Esophagus squamous epithelium (tissue), 5 donors: ENCODE measurements at places on chromosomes 12 and 14.

- DNase-seq = no peak
These were observed 12.7 kb downstream of the CCND2 start for GRCh38 chr12:4286228-4286627.

- DNase-seq = no peak
These were observed 14.3 kb downstream of the MYL2 start for GRCh38 chr12:110906083-110906482.

- no peak for DNase-seq
These were observed 11.8 kb upstream of the PAPLN start for GRCh38 chr14:73225496-73225895.

- DNase-seq = no peak
These were observed 108.4 kb downstream of the CAND1 start for GRCh38 chr12:67377541-67377940.

DNA sequence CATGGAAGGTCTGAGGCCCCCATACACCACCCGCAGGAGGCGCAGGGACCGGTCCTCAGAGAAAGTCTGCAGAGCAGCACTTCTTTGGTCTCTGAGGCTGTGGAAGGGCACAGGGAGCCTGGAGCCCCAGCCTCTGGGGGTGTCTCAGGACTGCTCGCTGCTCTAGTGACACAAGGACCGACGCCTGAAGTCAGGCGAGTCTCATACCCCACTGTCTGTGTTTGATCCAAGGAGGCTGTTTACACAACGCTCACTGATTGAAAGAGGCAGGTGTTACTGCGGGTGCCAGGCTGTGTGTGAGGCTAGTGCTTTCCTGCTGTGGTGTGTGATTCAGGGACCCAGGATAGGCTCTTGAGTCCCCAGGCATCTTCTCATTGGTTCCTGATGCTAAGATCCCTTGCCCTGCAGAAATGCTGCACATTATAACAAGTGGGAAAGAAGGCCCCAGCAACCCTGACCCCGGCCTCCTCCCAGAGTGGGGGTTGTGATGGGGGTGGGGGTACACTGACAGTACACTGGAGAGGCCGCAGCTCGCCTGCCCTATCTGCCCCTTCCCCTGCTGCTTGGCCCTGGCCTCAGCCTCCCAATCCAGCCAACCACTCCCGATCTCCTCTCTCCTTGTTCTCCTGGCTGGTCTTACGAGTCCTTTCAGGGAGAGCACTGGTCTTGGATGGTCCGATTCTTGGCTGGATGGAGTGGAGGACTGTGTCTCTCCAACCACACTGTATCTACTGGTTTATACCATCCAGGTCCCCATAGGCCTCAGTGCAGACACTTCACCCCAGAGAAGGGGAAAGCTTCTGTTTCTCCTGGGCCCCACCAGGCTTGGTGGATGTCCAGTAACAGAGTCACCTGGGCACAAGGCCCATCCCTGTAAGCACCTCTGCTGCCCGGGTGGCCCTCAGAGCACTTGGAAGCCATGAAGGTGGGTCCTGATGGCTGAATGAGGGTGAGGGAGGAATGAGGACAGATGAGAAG lies 6.6 kb downstream of the CACNA2D4 start:
- DNase-seq = no peak

DNA sequence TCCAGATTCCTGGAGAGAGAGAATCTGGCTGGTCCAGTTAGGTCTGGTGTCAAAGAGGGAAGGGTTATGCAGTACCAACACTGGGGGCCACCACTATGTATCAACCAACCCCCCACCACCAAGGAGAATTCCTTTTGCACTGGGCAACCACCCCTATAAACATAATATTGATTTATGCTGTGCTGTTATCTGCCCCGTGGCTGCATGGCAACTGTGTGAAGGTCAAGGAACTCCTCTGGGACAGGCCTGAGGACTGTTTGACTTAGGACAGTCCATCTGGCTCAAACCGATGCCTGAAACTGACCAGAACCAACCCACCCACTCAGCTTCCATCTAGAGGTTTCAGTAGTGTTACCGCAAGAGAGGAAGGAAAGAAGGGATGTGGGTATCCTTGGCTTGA lies 20.5 kb downstream of the PLEKHH1 start:
- DNase-seq = no peak

DNA sequence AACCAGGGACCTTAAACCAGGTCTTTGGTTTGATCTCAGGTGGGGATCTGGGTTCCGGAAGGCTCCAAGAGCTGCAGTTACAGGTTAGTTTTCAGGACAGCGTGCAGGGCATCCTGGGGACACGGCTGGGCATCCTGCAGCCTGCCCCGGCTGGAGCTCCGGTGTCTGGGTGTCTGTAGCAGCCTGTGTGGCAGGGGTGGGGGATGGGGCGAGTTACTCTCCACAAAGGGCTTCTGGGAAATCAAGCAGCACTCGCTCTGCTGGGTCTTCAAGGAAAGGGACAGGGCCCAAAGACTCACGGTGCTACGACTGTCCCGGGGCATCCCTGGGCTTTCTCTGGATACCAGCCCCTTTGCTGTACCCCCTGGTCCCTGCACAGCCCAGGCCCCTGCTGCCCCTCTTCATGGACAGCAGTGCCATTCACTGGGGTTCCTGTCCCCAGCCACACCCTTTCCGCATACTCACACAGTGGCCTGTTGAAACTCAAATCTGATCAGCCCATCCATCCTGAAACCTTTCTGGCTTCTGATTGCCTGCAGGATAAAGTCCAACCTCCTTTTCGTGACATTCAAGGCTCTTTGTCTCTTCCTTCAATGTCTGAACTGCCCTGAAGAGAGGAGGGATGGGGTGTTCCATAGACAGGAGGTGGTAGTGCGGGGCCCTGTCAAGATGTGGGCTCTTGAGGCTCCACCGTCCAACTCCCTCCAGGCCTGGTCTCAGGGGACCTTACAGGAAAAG lies 22.2 kb upstream of the PPP1R13B start:
- DNase-seq = no peak

- DNase-seq = no peak
These were observed 101.3 kb downstream of the WIF1 start for GRCh38 chr12:65019696-65020234.

GRCh38 chr12:9786726-9787717 lies 26.3 kb upstream of the CD69 start:
- no peak for DNase-seq

GRCh38 chr12:31651893-31652521 lies 7.5 kb upstream of the ETFBKMT start:
- DNase-seq = no peak

DNA sequence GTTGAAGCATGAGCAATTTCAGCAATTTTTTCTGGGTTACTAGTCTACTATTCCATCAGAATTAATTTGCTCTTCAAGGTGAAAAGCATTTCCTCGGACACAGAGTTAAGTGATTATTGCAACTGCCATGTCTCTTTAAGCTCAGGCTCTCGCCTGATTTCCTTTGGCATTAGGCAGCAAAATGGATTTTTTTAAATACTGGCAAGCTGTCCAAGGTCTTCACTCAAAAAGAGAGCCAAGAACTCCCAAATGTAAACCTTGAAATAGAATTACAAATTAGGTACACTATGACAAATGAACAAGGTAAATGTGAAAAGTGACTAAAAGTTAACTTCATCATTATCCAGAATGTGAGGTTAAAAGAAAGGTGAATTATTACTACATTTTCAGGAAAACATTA lies 111.9 kb downstream of the GARIN6 start:
- DNase-seq = no peak

- no peak for DNase-seq
These were observed 25.5 kb downstream of the CFAP251 start for GRCh38 chr12:121943926-121944325.

- DNase-seq = no peak
These were observed 55.1 kb downstream of the SERPINA10 start for GRCh38 chr14:94237983-94238382.

DNA sequence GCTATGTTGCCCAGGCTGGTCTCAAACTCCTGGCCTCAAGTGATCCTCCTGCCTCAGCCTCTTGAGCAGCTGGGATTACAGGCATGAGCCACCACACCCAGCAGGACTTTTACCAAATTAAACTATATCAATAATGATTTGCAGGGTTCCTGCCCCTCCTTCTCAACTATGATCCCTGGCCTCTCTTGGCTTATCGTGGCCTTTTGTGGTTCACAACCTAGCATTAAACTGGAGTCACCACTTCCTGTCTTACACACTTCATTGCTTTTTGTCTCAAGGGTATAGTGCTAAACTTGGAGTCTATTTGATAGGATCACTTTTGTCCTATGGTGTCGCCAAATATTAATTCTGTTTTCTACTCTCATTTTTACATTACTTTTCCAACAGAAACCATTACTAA lies 64.5 kb downstream of the SEC23A start:
- DNase-seq = no peak

DNA sequence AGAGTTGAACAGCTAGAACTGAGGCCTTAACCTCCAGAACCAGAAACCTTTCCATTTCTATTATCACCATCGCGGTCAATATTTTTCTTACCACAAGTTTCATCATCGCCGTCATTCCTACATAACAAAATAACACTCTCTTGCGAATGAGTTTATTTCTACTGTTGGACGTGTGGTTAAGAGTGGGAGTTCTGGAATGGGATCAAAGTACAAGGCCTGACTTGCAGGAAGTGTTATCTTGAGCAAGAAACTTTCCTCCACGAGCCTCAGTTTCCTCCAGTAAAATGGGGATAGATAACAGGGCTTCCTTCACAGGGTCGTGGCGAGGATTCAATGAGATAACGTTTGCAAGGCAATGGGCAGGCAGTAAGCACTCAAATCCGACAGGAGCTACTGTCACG lies 652 bp downstream of the SART3 start:
- no peak for DNase-seq

GRCh38 chr12:28865776-28866175 lies 283.3 kb upstream of the FAR2 start:
- DNase-seq = no peak

DNA sequence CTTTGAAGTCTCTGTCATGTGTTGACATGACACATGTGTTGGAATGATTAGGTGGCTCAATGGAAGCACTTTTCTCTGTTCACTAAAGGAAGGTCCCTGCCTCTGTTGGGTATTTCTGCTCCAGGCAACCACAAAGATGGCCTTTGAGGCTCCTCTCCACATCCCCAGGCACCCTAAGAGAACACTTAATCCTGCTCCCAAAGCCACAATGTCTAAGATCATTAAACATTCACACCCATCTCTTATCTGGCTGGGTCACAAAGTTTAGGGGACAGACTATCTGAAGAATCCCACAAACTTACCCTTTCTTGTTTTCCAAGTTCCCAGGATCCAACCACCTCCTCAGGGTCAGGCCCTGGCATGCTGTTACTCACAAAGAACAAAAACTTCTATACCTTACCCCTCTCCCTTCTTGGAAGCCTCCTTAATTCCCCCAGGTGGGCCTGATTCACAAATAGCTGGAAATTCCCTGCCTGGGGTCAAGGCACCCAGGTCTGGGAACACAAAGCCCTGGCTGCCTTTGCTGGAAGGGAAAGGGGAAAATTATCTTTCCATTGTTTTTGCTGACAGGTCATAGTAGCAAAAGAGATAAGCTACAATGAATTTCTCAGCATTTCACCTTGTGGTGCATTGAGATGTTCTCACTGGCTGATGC lies 333.7 kb downstream of the PCNX1 start:
- DNase-seq = no peak

- DNase-seq = no peak
These were observed 190.6 kb downstream of the EMP1 start for GRCh38 chr12:13387101-13387500.

DNA sequence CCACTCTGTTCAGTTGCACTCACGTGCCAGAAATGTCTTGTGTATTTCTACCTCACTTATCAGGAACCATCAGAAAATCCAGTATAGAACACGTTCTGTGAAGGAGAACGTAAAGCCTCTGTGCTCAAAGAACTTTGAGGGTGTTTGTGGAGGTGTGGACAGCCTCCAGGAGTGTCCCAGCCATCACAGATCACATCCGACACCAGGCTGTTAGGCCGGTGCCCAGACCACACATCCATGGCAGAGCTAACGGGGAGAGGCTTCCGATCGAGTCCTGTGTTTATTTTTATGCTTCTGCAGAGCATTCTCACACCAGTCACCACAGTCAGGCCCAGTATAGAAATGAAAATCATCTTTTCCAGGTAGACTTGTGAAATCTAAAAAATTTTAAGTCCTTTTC lies 53.6 kb downstream of the TPCN1 start:
- DNase-seq = no peak

GRCh38 chr14:51023964-51024363 lies 70.9 kb downstream of the TRIM9 start:
- no peak for DNase-seq

- DNase-seq = no peak
These were observed 7.8 kb downstream of the GALNT6 start for GRCh38 chr12:51383269-51383905.

- DNase-seq = no peak
These were observed 73.5 kb downstream of the ARF6 start for GRCh38 chr14:49966304-49966809.

- DNase-seq = no peak
These were observed 15.7 kb downstream of the SGPP1 start for GRCh38 chr14:63712123-63712522.

DNA sequence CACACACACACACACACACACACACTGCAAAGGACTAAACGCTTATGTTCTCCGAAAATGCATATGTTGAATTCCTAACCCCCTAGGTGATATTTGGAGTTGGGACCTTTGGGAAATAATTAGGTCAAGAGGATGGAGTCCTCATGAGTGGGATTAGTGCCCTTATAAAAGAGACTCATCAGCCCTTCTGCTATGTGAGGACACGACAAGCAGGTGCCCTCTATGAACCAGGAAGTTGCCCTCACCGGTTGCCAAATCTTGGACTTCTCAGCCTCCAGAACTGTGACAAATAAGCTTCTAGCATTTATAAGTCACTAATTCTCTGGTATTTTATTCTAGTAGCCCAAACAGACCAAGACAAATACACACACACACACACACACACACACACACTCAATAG lies 20.7 kb upstream of the TCP11L2 start:
- no peak for DNase-seq

GRCh38 chr14:32004300-32004699 lies 72.8 kb upstream of the ARHGAP5 start:
- no peak for DNase-seq

GRCh38 chr12:22626406-22626805 lies 1.4 kb downstream of the ETNK1 start:
- DNase-seq = no peak

- DNase-seq = no peak
These were observed at the start of gene RASSF8 for GRCh38 chr12:25958428-25959070. RASSF8 (plus strand) TSS chr12:25958682; CDS start chr12:26055344, 96,662 bp downstream.

- no peak for DNase-seq
These were observed 741.7 kb downstream of the VRK1 start for GRCh38 chr14:97538749-97539410.

- DNase-seq = no peak
These were observed 70.1 kb downstream of the PRKD1 start for GRCh38 chr14:29857551-29857950.

DNA sequence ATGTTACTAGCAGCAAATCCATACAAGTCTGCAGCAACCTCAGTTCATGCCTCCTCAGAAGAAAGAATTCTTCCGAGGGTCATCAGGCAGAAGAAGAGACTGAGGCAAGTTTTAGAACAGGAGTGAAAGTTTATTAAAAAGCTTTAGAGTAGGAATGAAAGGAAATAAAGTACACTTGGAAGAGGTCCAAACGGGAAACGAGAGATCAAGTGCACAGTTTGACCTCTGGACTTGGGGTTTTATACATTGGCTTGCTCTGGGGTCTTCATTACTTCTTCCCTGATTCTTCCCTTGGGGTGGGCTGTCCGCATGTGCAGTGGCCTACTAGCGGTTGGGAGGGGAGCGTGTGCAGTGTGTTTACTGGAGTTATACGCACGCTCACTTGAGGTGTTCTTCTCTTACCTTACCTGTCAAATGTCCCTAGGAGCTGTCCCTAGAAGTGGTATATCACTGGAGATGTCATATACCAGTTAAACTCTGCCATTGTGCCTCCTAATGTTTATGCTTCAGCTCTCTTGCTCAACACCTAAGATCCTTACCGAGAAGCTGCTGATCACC lies 372.8 kb upstream of the KITLG start:
- DNase-seq = no peak
